Esophagus muscularis mucosa (tissue), 4 donors: ENCODE measurements at places on chromosomes 7 and 10. TPM values are rescaled to one million over a fixed set of nuclear protein-coding genes. Genes with fewer than 3 reads are reported as not detected.

Gene CYP26A1
- total RNA-seq, result not detected

DNA sequence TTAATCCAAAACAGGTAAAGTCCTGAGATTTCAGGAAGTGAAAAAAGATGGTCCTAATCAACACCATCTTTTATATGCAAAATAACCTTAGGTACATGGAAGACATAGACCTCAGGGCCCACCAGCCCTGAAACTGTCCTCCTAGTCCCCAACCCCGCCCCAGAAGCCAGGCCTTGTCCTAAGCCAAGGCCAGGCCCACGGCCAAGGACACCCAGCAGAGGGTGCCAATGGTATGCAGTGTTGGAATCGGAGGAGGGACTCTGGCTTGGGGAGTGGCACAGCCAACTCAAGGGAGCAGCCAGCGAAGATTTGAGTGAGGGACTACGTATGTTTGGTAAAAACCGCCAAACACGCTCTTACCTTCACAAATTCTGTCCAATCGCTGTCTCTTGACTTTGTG is 96.7 kb downstream of the ZRANB1 start:
- no peak for DNase-seq

- DNase-seq, result no peak
- H3K27ac ChIP-seq, result no peak overlapping the region
- no peak overlapping the region for H3K4me3 ChIP-seq
- H3K36me3 ChIP-seq, result no peaks in the 10 kb centered on the region
- peaks cover 59% of the 10 kb centered on the region for H3K4me1 ChIP-seq
- no peaks in the 10 kb centered on the region for H3K27me3 ChIP-seq
These were observed 117.9 kb downstream of the HIPK2 start for GRCh38 chr7:139659922-139660316.

DNA sequence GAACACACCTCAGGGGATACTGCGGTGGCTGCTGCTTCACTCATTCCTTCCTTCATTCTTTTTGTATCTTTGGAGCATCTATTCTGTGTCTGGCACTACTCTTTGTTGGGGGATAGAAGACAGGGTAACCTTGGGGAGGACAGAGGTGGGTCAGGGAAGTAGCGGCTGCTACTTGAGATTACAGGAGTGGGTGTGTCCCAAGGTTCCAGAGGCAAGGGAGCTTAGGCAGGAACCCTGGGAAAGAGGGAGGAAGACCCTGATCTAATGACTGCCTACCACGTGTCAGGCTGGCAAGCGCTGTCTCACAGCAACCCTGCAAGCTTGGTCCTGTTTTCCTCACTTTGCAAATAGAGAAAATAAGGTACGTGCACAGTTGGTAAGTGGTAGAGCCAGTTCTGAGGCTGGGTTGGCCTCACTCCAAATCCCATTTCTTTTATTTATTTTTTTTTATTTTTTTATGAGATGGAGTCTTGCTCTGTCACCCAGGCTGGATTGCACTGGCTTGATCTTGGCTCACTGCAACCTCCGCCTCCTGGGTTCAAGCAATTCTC is 985.9 kb upstream of the ZNF722 start:
- no peak for DNase-seq
- no peak overlapping the region for H3K27ac ChIP-seq
- no peak overlapping the region for H3K4me3 ChIP-seq
- no peaks in the 10 kb centered on the region for H3K27me3 ChIP-seq
- H3K36me3 ChIP-seq, result no peaks in the 10 kb centered on the region

Gene VSTM4
- total RNA-seq, result 21.4 TPM

Gene LANCL2
- total RNA-seq, result 10.4 TPM

Gene AOC1
- 0.23 TPM for total RNA-seq

- no peak overlapping the region for H3K27ac ChIP-seq
- H3K36me3 ChIP-seq, result no peaks in the 10 kb centered on the region
- H3K4me3 ChIP-seq, result no peak overlapping the region
- DNase-seq, result no peak
These were observed 104.2 kb upstream of the VWC2 start for GRCh38 chr7:49669285-49669684.

Gene PKD2L1
- not detected for total RNA-seq

Gene CDK14
- total RNA-seq, result 13.9 TPM

DNA sequence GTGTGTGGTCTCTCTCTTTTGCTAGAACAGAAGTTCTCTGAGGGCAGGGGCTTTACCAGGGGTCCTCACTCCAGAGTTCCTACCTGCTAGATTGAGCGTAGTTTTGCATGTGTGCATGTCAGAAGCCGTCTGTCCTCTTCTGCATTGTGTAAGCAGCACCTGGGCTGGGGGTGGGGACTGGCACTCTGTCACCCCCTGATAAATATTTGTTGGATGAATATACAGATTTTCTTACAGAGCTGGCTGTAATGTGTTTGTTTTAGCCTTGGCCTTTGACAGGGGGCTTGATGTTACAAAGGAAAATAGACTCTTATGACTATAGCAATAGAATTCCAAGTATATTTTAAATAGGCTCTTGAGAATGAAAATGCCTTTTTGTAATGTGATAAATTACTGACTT is 46.6 kb downstream of the WDR37 start:
- no peak for DNase-seq
- H3K4me3 ChIP-seq, result no peak overlapping the region
- H3K27me3 ChIP-seq, result no peaks in the 10 kb centered on the region
- peaks cover 74% of the 10 kb centered on the region for H3K36me3 ChIP-seq
- H3K4me1 ChIP-seq, result peaks cover 11% of the 10 kb centered on the region

GRCh38 chr7:36262309-36263094 is 109.4 kb downstream of the EEPD1 start:
- H3K4me1 ChIP-seq, result peaks cover 42% of the 10 kb centered on the region
- no peak overlapping the region for H3K4me3 ChIP-seq
- no peak overlapping the region for H3K27ac ChIP-seq
- DNase-seq, result no peak

Gene HSPA12A
- 24.5 TPM for total RNA-seq

- H3K27ac ChIP-seq, result no peak overlapping the region
- no peak for DNase-seq
- H3K27me3 ChIP-seq, result no peaks in the 10 kb centered on the region
- H3K4me3 ChIP-seq, result no peak overlapping the region
- no peaks in the 10 kb centered on the region for H3K36me3 ChIP-seq
These were observed 51.6 kb downstream of the SEM1 start for GRCh38 chr7:96658022-96658412.

Gene URGCP
- total RNA-seq, result 27.0 TPM

Gene CYREN
- 40.9 TPM for total RNA-seq

GRCh38 chr10:78765726-78766335 is 302.9 kb upstream of the ZMIZ1 start:
- no peak overlapping the region for H3K4me3 ChIP-seq
- H3K27ac ChIP-seq, result no peak overlapping the region
- no peaks in the 10 kb centered on the region for H3K36me3 ChIP-seq
- peaks cover 38% of the 10 kb centered on the region for H3K4me1 ChIP-seq
- no peaks in the 10 kb centered on the region for H3K27me3 ChIP-seq
- DNase-seq, result no peak

DNA sequence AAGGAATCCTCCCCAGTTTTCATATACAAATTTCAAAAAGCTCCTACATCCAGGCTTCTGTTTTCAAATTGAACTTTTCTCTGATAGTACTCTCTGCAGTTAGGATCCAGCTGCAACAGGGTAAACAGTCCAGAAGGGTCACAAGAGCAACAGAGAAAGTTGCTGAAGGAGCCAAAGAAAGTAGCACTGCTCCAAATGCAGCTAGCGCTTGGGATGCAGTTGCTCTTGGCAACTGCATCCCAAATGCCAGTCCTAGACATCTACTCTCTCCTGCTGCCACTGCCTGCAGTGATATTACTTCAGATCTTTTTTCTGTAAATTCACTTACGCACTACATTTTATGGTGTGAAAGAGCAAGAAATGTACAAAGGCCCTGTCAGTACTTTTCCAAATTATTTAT is 14.6 kb downstream of the GPR37 start:
- H3K27me3 ChIP-seq, result no peaks in the 10 kb centered on the region
- peaks cover 13% of the 10 kb centered on the region for H3K4me1 ChIP-seq
- no peak overlapping the region for H3K27ac ChIP-seq
- no peak overlapping the region for H3K4me3 ChIP-seq
- DNase-seq, result no peak
